ENCODE measurements at places on chromosomes 7 and 10.

- DNase-seq, result no peak
Observed at GRCh38 chr10:76727038-76727437, 910.6 kb downstream of the KCNMA1 start.

DNA sequence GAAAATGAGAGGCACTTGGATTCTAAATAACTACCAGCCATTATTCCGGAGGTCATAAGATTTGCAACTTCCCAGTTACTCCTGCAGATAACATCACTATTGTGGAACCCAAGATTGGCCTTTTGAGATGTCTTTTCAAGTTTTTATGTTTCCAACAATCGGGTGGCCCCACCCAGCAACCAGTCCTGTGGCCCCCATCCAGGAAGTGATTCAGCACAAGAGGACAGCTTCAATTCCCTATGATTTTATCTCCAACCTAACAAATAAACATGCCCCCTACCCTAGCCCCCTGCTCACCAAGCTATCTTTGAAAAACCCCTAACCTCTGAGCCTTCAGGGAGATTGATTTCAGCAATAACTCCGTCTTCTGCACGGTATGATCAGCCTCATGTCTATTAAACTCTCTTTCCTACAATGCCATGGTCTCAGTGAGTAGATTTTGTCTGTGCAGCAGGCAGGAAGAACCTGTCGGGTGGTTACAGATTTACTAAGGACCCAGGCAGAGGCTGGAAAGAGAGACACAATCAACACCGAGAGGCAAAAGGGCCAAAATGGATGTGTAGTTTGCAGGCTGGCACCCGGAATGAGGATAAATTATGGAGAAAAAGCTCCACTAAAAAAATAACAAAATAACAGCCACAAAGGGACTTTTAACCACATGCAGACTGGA, 83.9 kb upstream of the UNC5B start:
- DNase-seq, result no peak

DNA sequence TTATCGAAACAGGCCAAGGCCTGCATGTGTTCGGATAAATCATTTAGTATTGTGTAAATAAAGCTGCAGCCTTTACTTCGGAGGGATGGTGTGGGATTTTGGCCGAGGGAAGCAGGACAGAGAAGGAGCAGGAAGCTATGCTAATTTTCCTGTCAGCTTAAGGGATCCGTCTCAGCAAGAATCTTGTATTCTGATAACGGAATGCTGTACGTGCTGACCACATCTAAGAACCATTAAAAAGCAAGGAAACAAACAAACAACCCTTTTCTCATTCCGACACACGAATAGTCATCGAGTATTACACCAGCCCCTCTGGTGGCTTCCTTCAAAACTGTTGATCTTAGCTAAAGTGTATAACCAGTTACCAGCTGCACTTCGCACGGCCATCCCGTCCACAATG, 133.2 kb upstream of the TCF7L2 start:
- DNase-seq, result no peak

GRCh38 chr10:35781643-35782035, 139.5 kb upstream of the FZD8 start:
- DNase-seq, result no peak

DNA sequence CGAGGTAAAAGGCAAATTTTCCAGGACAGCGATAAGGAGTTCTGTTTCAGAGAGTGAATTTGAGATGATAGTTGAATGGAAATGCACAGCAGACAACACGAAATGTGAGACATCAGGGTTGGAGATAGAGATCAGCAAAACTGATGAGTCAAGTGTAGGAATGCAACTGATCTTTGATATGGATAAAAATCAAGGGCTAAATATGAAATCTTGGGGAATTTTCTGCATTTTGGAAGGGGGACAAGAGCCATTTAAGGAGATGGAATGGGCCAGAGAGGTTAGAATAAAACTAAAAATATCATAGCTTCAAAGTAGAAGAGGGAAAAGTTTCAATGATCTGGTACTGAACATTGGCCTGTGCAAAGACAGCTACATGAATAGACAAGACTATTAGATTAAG, 11.5 kb downstream of the CISD1 start:
- no peak for DNase-seq

DNA sequence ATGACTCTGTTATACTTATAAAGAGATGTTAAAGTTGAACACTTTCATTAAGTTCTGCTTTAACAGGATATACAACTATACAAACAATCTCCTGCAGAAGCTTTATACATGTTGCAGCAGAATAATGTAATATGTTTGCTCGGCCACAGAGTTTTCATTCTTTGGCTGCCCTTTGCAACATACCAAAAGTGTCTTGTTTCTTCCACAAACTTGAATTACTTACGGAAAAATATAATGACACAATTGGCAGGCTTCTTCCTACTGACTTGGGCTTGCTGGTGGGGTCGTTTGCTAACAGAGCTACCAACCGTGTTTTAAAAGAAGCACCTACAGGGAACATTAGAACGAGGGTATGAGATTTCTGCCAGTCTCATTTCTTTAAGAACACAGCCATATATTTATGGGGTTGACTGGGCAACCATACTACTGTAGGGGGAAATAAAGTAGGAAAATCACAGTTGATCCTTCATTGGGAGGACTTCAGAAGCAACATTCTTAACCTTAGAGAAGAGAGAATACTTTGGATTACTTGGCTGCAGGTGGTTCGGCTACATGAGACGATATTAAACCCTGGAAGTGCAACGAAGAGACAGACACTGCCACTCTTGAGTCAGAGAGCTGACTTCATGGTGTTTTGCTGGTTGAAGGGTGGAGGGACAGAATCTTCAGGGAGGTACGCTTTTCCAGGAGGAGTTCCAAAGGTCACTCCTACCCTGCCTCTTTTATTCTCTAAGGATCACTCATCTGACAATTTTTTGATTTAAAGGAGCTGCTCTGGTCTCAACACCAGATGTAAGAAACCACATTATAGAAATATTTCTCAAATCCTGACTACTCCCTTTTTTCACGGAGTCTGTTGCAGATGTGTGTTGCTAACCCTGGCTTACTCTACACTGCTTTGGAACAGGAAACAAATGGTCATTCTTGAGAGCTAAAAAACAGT, 123.9 kb downstream of the SEMA3C start:
- DNase-seq, result no peak

- no peak for DNase-seq
Observed at GRCh38 chr7:157291404-157292080, 45.3 kb upstream of the DNAJB6 start.

DNA sequence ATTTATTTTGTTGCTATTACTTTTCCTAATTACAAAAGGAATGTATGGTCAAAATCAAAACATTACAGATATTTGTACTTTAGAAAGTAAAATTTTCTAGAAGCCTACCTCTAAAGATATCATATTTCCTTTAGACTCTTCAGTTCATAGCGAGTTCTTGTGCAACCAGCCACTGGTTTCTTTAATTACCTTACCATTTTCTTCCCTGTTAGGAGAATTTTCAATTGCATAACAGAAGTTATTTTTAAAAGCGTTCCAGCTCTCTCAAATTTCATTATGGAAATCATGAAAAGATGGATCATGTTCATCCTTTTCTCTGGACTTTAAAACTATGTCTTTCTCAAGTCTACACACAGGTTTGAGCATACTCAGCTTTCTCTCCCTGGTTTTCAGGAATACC, 5.0 kb upstream of the TRUB1 start:
- DNase-seq, result no peak

DNA sequence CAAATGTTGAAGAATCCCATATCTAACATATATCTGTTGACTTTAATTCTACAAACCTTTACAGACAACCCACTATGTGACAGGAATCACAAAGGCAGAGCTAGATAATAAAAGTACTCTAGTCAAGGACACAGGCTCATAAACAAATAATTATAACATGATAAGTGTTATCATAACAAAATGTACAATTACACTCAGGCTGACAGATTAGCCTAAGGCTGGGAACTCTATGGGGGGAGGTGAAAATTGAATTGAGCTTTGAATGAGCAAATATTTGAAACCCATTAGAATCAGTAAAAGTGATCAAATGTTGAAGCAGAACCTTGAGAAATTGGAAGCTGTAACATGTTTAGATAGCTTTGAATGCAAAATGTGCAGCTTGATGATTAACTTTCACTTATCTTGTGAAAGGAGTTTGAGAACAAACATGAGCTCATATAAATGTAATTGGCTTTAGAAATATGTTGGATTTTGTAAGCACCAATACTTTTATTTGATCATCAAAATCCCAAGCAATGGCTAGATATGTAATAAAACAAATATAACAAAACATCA, 970.2 kb downstream of the SORCS3 start:
- DNase-seq, result no peak

DNA sequence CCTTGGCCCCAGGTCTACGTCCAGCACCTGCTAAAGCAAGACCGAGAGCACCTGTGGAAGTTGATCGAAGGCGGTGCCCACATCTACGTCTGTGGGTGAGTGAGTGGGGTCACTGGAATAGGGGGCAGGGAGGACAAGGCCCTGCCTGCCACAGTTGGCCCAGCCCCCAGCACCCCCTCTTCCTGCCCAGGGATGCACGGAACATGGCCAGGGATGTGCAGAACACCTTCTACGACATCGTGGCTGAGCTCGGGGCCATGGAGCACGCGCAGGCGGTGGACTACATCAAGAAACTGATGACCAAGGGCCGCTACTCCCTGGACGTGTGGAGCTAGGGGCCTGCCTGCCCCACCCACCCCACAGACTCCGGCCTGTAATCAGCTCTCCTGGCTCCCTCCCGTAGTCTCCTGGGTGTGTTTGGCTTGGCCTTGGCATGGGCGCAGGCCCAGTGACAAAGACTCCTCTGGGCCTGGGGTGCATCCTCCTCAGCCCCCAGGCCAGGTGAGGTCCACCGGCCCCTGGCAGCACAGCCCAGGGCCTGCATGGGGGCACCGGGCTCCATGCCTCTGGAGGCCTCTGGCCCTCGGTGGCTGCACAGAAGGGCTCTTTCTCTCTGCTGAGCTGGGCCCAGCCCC, 8.1 kb downstream of the TMEM120A start:
- DNase-seq, result no peak

DNA sequence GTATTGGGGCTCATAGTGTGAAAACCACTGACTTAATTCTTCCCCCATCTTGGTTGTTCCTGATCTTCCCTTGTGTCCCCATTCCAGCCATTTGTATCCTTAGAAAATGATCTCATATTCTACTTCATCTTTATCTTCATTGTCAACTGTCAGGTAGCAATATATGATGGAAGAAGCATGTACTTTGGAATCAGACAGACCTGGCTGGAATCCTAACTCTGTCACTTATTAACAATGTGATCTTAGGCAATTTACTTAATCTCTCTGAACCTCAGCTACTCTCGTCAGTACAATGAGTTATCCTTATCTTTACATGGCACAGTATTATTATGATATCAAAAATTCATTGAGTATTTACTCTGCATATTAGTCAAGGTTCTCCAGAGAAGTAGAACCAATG, 10.1 kb downstream of the CFTR start:
- no peak for DNase-seq

GRCh38 chr7:55260676-55261385, 104.3 kb upstream of the LANCL2 start:
- DNase-seq, result no peak
